Stimulated activated CD4-positive, alpha-beta T cell treated with anti-CD3 and anti-CD28 coated beads, Interleukin-4, amount 100 ng/mL, for 4 hours (primary cell): ENCODE measurements at places on chromosomes 4 and X.

GRCh38 chrX:110123331-110123782 lies 120.4 kb downstream of the TMEM164 start:
- DNase-seq = no peak

- DNase-seq = no peak
These were observed 676.7 kb upstream of the TENM3 start for GRCh38 chr4:181566490-181566889.

GRCh38 chrX:39653691-39654090 lies 444.1 kb downstream of the BCOR start:
- DNase-seq = no peak

GRCh38 chr4:80006935-80007744 lies 65.9 kb downstream of the ANTXR2 start:
- DNase-seq = no peak

GRCh38 chrX:42524379-42524778 lies 253.6 kb downstream of the PPP1R2C start:
- no peak for DNase-seq
